ENCODE measurements at places on chromosomes 2 and 18.
A peak's percentile ranks its signal among the peaks of the same experiment; 100 is the strongest.

GRCh38 chr2:181660181-181660580, 3.3 kb upstream of the CERKL start:
- no peak for DNase-seq

- no peak for DNase-seq
These were observed 80.9 kb upstream of the POU3F3 start for GRCh38 chr2:104772996-104773395.

DNA sequence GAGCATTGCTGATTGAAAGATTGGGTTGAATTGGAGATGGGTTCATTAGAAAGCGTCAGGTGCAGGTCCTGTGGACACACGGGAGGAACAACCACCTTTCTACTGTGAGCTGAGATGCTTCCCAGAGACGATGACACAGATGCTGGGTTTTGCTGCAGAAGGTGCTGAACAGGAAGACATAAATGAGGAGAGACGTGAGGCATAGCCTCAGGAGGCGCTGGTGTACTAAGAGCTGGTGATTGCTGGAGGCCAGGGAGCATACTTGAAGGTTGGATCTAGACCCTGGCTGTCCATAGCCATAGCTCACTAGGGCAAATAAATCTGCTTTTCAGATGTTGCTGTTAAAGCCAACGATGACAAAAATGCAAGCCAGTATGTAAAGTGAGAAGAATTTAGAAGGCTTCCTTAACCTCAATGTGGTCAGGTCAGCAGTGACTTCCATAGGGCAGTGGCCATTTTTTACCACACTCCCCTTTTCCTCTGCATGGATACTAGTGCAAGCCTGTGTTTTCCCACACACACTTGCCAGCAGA, 153.7 kb downstream of the SOX11 start:
- no peak for DNase-seq

- DNase-seq = no peak
These were observed 58.9 kb upstream of the THUMPD2 start for GRCh38 chr2:39837856-39838453.

- peak; percentile 39 for DNase-seq
These were observed 27.6 kb downstream of the PAX8 start for GRCh38 chr2:113251118-113251517.

DNA sequence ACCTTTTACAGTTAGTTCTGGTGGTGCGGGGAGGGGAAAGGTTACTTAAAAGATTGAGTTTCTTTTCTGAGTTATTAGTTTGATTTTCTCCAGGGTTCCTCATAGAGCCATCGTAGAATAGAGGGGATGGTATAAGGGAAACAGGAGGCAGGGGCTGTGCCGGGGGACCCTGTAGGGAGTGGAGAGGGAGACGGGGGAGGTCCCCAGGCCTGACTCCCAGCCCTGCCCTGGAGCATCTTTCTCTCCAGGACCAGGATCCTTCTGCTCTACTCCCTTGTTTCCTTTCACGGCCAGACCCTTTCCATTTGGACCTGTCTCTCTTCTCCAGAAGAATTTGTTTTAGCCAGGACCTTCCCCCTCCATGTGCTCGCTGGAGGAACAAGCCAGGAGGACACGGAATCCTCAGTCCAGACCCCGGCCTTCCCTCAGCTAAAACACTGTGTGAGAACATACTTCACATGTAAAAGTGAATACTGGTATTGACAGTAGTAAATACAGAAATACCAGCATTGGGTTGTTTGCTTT, 35.4 kb downstream of the DGKD start:
- DNase-seq = no peak

GRCh38 chr2:38146275-38146906, 70.4 kb upstream of the CYP1B1 start:
- DNase-seq = no peak

DNA sequence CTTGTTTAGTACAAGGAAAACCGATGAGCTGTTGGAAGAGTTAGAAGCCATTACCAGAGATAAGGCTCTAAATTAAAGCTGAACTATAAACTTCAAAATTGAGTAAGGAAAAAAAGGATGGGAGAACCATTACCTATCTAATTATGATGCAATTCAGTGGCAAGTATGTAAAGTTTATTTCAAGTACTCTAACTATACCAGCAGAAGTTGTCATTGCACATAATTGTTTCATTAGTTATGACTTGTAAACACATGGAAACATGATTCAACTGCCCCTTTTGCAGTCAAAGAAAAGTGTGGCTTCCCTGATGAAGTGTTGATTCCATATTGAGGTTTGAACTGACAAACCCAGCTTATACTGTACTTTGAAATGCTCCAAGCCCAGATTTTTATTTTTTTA, 324.1 kb upstream of the KCNJ3 start:
- no peak for DNase-seq

DNA sequence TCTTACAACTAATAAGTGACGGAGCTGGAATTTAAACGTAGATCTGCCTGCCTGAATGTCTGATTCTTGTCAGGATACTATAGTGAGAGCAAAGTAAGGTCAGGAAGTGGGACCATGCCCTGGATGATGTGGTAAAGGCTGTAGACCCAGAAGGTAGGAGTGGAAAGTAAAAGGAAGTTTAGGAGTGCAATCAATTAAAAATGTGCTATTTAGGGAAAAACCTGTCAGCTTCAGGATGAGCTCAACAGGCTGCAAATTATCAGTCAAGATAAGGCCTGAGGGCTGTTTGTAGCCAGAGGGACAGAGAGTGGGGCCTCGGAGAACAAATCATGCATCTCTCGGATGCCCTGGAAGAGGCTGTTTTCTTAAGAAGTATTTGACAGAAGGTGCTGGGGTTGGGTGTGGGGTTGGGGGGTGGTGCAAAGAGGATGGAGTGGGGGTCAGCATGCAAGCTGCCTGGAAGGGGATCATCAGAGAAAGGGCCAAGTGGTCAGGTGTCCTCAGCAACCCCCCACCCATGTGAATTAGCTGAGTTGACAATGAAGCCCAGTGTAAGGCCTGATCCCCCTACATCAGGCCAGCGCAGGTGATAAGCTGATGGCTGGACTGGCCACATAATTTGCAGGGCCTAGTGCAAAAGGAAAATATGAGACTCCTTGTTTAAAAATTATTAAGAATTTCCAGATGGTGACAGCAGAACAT, 53.2 kb upstream of the MAPRE3 start:
- no peak for DNase-seq

GRCh38 chr2:164542581-164543021, 78.7 kb downstream of the GRB14 start:
- DNase-seq = no peak

DNA sequence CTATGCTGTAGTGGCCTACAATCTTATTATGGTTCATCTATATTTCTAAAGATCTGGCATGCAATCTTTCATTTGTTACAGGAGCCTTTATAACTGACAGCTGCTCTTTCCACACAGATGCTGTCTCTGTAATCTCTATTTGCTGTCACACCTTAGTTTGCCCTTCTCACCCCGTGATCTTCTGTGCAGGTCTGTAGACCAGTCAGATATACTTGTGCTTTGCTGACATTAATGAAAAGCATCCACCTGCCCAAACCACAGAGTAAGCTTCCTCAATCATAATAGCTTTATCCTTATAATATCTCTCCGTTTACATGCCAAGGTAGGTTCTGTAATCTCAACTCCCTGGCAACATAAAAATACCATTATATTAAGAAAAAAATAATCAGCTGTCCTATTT, 122.4 kb downstream of the GRB14 start:
- DNase-seq = no peak

- no peak for DNase-seq
These were observed 1045.3 kb downstream of the TSN start for GRCh38 chr2:122800781-122801180.

DNA sequence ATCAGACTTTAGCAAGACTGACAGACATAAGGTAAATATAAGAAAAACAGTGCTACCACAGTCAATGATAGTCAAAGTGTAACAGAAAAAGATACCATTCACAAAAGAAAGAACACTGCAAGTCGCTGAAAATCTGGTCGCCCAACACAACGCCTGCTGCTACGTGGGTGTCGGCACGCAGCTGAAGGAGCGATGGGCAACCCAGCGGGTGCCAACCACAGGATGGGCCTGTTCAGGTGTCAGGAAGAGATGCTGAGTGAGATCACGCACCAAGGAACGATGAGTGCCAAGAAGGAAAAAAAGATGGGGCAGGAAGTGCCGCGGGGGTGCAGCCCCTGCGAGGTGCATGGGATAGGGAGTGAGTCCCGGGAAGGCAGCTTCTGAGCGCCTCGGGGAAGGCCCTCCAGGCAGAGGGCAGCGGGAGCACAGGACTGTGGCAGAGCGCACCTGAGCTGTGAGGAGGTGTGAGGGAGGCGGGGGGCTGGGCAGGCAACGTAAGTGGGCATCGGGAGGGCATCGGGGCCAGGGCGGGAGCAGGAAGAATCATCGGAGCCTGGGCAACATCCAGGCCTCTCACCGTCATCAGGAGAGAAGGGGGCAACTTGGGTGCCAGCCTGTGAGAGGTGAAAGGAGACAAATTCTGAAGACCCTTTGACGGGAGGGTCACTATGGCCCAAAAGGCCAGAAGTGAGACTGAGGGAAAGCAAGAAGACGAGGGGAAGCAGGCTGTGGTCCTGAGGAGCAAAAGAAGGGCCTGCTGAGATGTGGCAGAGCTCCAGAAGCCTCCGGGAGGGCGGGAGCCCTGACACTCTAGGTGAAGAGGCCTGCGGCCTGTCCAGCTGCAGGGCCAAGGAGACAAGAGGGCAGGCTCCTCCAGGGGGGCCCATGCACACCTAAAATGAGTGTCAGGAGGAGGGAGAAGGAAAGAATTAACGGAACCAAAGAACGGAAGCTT, 14.8 kb upstream of the MTERF4 start:
- no peak for DNase-seq

- no peak for DNase-seq
These were observed 30.4 kb upstream of the MAPRE3 start for GRCh38 chr2:26940001-26940400.

GRCh38 chr18:23738575-23738974, 49.3 kb downstream of the LAMA3 start:
- no peak for DNase-seq

DNA sequence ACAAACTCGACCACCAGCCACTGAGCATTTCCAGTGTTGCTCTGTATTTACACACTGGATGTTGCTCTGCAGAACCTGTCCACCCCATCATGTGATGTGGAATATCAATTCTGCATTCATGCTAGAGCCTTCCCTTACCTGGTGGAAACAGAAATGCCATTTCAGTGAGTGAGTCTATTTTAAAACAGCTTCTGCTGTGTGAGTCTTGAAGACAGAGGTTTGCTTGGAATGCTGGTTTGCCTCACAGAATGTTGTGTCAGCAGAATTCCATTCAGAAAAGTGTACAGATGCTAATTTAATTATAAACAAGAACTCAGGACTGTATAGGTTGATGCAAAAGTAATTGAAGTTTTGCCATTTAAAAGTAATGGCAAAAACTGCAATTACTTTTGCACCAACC, 118.3 kb downstream of the MAP3K20 start:
- DNase-seq = no peak

DNA sequence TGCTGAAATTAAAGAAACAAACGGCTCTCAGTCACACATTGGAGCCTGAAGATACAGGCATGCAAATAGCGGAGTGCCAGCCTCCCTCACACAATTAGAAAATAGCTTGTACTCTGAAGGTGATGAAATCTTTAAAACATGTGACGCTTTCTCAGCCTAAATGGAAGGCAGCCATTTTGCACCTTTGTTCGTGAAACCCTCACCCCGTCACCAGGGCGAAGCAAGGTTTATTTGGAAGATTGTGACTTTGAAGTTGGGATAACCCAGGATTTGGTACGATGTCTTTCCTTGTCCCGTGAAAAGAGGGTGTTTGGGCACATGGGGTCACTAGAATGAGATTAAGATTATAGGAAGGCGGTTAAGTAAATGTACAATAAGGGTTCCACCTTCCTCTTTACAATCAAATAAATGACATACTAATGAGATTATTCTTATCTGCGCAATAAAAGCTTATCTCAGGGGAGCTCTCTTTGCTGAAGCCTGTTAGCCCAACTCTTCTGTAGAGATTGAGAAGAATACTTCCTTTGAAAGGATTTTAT, 4.2 kb downstream of the SH3BP4 start:
- no peak for DNase-seq

DNA sequence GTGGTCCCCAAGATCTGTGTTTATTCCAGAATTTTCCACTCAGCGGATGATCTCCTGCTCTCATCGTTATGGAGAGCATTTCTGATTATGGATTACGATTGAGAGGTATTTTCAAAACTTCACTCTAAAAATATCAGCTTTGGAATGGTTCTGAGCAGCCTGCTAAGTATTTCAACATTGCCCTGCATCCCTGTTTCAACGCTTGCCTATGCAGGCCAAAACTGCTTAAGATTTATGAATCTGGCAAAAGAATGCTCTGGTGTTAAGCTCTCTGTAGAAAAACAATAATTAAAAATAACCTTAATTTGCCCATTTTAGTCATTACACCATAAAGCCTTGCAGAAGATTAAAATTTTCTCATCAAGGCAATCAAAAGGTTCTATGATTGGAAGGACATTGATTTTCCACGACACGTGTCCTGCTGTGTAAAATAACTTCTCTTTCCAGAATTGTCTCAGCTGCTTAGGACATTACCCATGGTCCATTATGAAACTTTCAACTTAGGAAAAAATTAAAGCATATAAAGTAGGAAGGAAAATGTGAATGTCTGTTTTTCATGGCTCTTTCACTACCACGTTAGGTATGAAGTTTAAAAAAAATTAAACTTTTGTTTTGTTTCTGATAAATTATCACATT, 229.9 kb downstream of the ACKR3 start:
- DNase-seq = no peak

- no peak for DNase-seq
These were observed 112.2 kb downstream of the VAPA start for GRCh38 chr18:10025711-10026670.

DNA sequence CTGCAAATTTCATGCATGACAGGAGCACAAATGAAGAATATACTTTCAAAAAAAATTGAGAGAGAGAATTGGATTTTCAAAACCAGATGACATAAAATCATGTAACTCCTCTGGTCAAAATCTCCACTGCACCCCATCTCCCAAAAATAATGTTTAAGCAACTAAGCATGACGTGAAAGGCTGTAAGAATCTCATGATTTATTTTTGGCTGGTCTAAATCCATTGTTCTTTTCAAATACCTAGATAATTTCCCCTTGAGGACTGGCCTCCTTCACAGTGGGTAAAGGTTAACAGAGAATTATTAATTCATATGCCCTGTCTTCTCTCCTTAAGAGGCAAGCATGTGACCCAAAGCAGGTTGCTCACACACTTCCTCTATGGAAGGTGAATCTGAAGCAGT, 101.5 kb upstream of the CCDC195 start:
- no peak for DNase-seq

DNA sequence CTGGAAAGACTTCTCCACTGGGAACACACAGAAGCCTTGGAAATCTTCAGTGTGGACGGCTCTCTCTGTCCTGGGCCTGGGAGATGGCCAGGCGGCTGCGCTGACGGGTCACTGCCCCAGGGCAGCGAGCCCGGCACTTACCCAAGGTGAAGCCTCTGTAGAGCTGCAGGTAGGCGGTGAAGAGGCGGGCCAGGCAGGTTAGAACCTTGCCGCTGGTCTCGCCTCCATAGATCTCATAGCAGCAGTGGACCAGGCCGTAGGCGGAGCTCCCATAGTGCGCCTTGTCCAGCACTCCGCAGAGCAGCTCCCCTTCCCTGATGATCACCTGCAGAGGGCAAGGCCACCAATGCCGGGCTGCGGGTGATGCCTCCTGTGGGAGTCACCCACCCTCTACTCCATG, 53.0 kb downstream of the POLR1A start:
- DNase-seq = no peak

Measured in activated effector memory CD4-positive, alpha-beta T cell treated with Interleukin-2 at 50 U/mL for 16 hours (primary cell).